ENCODE measurements at places on chromosomes 6 and 20.

GRCh38 chr20:62111148-62111547 is 11.1 kb upstream of the LSM14B start:
- peaks cover 5% of the 10 kb centered on the region for H3K36me3 ChIP-seq
- no peak overlapping the region for H3K4me3 ChIP-seq
- no peak overlapping the region for H3K27ac ChIP-seq
- no peaks in the 10 kb centered on the region for H3K4me1 ChIP-seq
- no peaks in the 10 kb centered on the region for H3K27me3 ChIP-seq

DNA sequence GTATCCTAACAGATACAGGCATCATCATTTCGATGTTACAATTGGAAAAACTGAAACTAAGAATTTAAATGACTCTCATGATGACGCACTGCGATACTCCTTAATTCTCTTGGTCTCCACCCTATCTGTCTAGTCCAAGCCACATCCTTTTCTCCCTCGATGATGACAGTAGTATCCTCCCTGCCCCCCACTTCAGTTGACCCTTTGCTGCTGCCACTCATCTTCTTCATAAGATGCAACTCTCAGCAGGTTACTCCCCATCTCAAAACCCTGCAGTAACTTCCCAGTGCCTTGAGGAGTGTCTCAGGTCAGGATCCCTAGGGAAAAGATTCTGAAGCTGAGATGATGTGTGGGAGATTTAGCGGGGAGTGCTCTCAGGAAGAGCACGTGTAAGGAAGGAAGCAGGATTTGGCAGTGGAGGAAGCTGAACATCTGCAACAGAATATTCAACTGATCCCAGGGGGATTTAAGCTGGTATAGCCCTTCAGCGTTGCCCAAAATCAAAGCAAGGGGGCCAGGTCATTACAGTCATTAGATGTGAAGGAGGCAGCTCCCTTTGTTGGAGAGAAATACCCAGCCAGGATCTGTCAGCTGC is 16.1 kb downstream of the JPH2 start:
- no peak overlapping the region for H3K27ac ChIP-seq
- H3K4me3 ChIP-seq: no peak overlapping the region
- H3K4me1 ChIP-seq: no peaks in the 10 kb centered on the region
- no peak for DNase-seq
- no peaks in the 10 kb centered on the region for H3K36me3 ChIP-seq

DNA sequence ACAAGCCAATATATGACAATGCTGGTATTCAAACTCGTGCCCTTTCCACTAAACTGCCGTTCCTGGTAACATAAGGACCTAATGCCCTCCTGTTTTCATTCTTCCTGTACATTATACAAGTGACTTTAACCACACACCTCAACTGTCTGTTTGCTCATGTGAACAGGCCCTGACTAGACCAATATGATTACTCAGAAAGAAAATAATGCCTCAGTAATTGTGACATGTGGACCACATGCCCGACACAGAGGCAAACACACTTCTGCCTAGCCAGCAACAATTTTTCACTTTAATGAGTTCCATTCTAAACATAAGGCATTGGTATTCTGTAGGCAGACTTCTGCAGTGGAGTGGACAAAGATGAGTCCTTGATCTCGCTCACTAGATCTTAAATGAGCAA is 30.0 kb downstream of the SLC22A16 start:
- no peaks in the 10 kb centered on the region for H3K4me1 ChIP-seq
- H3K27ac ChIP-seq: no peak overlapping the region
- no peaks in the 10 kb centered on the region for H3K36me3 ChIP-seq
- DNase-seq: no peak
- no peak overlapping the region for H3K4me3 ChIP-seq

DNA sequence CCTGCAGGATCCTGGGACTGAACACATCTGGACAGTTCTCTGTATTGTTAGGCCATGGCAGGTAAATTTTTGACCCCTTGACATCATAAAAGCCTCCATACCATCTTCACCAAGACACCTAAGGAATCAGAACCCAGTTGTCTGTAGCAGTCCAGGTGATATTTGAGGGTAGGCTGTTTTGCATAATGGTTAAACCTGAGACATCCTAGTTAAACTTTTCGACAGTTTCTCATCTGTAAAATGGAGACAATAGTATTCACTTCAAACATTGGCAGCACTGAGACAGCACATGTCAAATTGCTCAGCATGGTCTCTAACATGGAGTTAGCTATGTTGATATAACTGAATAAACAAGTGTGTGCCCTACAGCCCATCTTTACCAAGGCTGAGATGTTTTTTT is 24.8 kb downstream of the C6orf62 start:
- H3K4me1 ChIP-seq: peaks cover 17% of the 10 kb centered on the region
- no peak overlapping the region for H3K4me3 ChIP-seq
- no peak for DNase-seq
- H3K36me3 ChIP-seq: peaks cover 9% of the 10 kb centered on the region
- no peaks in the 10 kb centered on the region for H3K27me3 ChIP-seq

GRCh38 chr6:16148498-16148897 is 19.6 kb downstream of the MYLIP start:
- H3K36me3 ChIP-seq: peaks cover 63% of the 10 kb centered on the region
- H3K4me3 ChIP-seq: no peak overlapping the region
- DNase-seq: no peak
- H3K4me1 ChIP-seq: peaks cover 4% of the 10 kb centered on the region
- no peak overlapping the region for H3K27ac ChIP-seq
- no peaks in the 10 kb centered on the region for H3K27me3 ChIP-seq

Data from activated T-helper 1 cell treated with anti-CD3 and anti-CD28 coated beads, Interleukin-12 subunit alpha, Interleukin-12 subunit beta, Interleukin-2, Interleukin-4 antibody, amounts not matched to agents 30 ng/mL and 10 ng/mL and 1 ng/mL, durations not matched to agents 14 hours and 24 hours and 36 hours (primary cell).